ENCODE measurements at places on chromosomes 16 and 17.

GRCh38 chr16:67805718-67806427 is 487 bp downstream of the RANBP10 start:
- no peak for DNase-seq

- no peak for DNase-seq
Measured at GRCh38 chr16:6381896-6382295, 950.7 kb upstream of the RBFOX1 start.

DNA sequence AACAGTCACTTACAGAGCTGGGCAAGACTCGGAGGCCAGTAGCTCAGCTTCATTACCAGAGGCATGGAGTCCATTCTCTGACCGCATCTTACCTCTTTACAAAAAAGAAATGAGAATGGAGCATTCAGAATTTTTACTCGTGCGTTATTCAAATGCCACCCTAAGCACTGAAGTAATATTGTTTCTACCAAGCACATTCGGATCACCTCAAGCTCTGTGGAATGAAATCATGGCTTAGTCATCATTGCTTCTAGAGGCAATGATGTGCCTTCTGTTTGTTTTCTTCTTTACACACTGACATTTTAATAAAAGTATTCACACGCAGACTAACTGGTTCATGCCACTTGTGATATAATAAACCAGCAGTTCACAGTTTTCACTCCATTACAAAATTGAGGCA is 206.8 kb downstream of the PHKB start:
- DNase-seq, result no peak

- DNase-seq, result no peak
Measured at GRCh38 chr17:51682115-51682514, 421.8 kb downstream of the UTP18 start.

DNA sequence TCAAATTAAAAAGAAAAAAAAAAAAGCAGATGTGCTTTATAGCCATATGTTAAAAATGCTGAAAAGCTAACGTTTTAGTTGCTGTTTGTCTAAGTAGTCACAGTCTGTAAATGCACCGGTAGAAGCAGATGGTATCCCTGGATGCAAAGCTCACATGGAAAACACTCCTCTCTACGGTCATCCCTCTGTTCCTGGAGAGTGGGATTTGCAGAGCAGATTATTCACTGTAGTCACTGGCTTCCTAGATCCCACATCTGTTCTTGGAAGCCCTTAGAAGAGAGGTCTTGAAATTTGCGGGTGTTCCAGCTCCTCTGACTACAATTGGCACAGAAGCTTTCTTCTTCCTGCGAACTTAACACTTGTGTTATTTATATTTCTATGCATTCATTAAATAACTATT is 186.6 kb downstream of the PMP22 start:
- DNase-seq, result no peak

DNA sequence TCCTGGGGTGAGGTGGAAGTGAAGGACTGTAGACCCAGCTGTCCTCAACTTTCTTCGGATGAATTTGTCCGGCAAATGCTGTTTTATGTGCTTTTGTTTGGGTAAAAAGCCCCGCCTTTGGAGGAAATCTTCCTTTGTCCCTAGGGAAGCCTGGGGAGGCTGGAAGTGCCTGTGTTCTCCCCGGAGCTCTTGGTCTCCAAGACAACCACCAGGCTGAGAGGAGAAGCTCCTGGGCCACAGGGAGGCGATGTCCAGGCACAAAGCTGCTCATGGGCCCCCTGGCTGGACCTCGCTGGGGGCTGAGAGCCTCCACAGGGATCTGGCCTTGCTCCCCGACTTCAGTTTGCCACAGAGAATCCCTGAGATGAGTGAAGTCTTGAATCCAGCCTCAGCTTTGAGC is 293.1 kb upstream of the N4BP1 start:
- DNase-seq, result no peak

GRCh38 chr17:45223539-45224528 is 2.1 kb downstream of the FMNL1 start:
- no peak for DNase-seq

DNA sequence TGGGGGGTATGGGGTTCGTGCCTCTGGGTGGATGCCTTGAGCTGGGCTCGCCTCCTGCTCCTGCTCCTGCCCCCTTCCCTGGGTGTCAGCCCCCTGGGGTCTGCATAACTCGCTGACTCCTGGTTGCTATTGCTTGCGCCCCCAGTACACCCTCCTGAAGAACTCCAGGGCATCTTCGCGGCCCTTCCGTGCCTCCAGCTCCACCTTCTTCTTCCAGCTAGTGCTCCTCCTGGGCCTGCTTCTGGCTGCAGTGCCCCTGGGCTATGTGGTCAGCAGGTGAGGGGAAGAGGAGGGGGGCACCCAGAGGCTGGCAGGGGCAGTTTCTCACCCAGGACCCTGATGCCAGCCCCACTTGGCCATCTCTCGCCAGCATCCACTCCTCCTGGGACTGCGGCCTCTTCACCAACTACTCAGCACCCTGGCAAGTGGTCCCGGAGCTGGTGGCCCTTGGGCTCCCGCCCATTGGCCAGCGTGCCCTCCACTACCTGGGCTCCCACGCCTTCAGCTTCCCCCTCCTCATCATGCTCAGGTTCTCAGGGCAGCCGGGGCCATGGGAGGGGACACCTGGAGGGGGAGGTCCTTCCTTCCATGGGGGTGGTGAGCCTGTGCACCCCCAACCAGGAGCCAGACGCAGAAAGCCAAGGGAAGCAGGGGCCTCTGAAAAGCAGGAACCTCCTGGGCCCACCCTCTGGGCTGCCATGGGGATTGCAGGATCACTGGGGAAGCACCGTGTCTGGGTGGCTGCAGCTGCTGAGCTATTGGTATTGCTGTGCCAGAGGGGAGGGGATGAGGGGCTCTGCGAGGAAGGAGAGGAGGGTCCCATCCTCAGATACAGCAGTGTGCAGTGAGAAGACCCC is 7.8 kb upstream of the C17orf99 start:
- DNase-seq, result no peak

DNA sequence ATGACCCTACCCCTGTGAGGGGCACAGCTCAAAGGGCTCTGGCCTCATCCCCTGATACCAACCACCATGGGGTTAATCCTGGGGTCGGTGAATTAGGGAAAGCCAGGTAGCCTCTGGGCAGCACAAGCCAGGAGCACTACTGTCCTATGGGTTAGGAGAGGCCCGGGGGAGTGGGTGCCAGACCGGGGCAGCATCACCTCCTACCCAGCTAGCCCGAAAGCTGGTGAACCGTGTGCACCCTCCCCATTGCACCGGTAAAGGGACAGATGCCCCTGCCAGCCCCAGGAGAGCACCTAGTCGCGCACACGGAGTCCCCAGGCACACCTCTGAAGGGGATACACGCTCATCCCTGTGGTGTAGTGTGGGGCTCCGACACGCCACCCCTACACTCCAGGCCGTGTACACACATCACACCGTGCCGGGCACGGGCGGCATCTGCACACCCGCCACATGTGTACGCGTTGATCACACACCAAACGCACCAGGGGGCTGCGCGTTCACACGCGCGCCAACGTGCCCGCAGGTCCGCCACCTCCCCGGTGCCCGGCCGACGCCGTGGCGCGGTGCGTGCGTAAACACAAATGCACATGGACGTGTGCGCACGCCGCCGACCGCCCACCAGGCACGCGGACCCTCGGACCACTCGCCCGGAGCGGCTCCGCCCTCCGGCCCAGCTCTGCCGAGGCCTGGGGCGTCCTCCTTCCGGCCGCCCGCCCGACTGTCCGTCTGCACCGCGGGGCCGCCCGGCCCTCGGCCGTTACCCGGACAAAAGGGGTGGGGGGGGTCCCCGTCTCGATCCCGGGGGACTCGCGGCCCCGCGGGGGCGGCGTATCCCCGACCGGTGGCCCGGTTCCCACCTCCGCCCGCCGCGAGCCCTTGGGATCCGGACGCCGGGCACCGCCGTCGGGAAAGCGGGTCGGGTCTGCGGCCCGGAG is 785 bp downstream of the UBALD1 start:
- no peak for DNase-seq

DNA sequence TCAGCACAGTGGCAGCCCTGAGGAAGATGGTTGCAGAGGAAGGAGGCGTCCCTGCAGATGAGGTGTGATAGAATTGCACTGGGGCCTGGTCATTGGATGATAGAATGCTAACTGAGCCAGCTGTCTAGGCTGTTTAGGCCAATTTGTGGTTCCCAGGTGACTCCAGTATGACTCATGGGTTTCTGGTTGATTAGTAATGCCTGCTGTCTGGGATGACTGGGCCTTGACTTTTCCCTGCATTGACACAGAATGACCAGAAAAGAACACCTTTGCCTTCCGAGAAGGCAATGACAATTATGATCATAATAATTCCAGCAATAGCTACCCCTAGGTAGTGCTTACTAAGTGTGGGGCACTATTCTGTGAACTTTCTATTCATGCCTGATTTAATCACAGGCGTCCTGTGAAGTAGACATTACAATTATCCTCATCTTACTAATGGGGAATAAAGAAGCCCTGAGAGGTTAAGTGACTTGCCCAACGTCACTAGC is 31.5 kb downstream of the USP43 start:
- no peak for DNase-seq

GRCh38 chr16:2003231-2003826 is 6.3 kb downstream of the ZNF598 start:
- DNase-seq, result no peak

GRCh38 chr16:87845213-87845612 is 24.1 kb downstream of the SLC7A5 start:
- no peak for DNase-seq

DNA sequence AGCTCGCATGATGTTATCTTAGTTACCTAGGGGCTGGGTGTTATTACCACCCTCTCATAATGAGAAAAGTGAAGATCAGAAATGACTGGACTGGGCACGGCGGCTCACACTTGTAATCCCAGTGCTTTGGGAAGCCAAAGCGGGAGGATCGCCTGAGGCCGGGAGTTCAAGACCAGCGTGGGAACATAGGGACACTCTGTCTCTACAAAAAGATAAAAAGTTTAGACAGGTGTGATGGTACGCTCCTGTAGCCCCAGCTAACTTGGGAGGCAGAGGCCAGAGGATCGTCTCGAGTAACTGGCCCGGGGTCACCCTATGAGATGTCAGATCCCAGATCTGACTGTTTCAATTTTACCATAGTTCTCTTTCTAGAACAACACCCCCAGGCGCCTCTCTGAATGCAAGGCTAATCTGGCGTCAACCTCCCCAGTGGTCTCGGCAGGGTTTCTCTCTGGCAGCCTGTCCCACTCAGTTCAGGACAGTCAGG is 1.9 kb upstream of the CCDC102A start:
- DNase-seq, result no peak

DNA sequence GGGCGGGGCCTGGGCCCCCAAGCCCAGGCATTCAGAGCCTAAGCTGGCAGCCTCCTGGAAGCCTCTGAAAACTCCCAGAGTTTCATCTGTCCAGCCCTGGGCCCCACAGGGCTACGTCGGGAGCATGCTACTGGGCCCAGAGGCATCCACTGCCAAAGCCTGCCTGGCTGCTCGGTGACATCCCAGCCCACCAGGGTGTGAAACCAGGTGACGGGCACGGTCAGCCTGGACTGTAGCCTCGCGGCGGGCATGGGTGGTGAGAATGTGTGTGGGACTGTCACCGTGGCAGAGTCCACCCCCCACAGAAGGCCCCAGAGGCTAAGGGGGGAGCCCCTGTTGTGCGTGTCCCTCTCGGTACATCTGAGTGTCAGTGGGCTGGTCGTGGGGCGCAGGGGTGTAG is 25.6 kb upstream of the AATK start:
- DNase-seq, result no peak

DNA sequence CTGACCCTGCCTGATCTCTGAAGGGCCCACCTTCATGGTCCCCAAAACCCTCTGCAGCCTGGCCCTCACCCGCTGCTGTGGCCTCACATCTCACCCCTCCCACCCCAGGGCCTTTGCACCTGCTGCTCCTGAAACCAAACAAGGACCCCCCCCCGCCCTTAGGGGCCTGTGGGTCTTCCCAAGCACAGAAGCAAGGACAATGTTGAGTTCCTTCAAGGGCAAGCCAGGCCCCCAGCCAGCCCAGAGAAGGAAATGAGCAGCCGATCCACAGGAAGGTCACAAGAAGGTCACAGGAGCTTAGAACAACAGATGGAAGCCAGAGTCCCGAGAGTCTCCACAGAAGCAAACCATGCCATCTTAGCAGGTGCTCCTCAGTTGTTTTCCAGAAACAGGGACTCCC is 493 bp upstream of the PDE6G start:
- DNase-seq, result no peak

GRCh38 chr17:78379131-78379491 is 662 bp downstream of the PGS1 start:
- no peak for DNase-seq

GRCh38 chr16:58114827-58115825 is 14.1 kb downstream of the CFAP20 start:
- no peak for DNase-seq

DNA sequence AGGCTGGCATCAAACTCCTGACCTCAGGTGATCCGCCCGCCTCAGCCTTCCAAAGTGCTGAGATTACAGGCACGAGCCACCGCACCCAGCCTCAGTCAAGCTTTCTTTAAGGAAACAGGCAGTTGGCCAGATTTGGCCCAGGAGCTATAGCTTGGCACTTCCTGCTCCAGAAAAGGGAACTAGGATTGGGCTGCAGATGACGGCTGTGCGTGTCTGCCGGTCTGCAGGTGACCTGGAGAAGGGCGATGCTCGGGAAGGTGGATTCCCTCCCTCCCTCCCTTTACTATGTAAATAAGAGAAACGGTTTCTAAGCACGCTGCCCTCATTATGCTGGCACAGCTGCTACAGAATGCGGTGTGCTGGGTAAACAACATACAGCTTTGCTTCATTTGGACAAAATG is 215.9 kb downstream of the RPTOR start:
- no peak for DNase-seq

DNA sequence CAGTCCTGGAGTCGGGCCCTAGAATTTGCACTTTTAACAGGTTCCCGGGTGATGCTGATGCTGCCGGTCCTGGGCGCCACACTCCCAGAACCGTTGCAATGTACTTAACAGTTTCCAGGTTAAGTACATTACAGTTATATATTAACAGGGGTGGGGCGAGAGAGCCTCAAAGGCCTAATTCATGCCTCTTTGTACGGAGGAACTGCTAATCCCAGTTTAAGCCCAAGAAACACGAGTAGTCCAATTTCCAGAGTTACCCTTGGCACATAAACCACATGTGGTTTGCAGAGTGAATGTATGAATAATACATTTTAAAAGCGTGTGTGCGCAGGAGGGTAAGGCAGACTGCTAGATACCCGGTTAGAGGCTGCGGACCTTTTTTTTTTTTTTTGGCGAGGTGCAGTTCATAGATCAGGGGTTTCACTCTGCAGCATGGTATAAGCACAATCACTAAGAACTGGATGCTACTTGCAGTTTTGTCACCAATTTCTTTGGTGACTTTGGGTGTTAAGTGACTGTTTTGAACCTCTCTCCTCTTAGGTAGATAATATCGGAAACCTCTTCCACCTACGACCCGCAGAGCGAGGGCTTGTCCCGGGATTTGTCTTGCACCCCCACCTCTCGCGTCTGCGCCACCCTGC is 713 bp downstream of the COX11 start:
- no peak for DNase-seq

DNA sequence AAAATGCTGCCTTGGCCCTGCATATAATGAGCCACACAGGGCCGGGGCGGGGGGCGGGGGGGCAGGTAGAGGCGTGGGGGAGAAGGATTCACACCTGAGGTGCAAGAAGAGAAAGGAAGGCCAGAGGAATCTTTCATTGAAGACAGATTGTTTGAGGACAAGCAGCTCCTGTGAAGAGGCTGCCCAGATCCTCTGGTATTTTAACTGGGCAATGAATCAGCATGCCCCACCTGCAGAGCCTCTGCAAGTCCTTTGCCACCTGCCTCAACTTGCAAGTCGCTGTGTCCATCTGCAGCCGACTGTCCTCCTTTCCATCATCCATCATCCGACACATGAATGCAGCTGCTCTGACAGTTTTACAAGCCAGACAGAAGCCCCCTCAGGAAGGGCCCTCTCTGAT is 1.2 kb upstream of the SOST start:
- DNase-seq, result no peak

All from cerebellar nuclear complex (tissue), 1 donor.